ENCODE measurements at places on chromosomes 7 and 10.

- DNase-seq: no peak
Observed at GRCh38 chr7:55046582-55047342, 27.9 kb downstream of the EGFR start.

GRCh38 chr10:119613741-119614140 is 17.0 kb upstream of the TIAL1 start:
- DNase-seq: no peak

GRCh38 chr10:24554036-24554435 is 169.7 kb downstream of the ARHGAP21 start:
- no peak for DNase-seq

- no peak for DNase-seq
Observed at GRCh38 chr7:116511552-116512519, 12.3 kb downstream of the CAV2 start.

- no peak for DNase-seq
Observed at GRCh38 chr7:90749774-90750173, 153.7 kb downstream of the CDK14 start.

GRCh38 chr10:61701706-61702105 is 39.0 kb downstream of the CABCOCO1 start:
- no peak for DNase-seq

GRCh38 chr7:123537026-123537642 is 2.7 kb upstream of the IQUB start:
- DNase-seq: no peak

- no peak for DNase-seq
Observed at GRCh38 chr10:132593389-132593788, 55.8 kb downstream of the INPP5A start.

GRCh38 chr7:94620703-94621118 is 35.2 kb downstream of the SGCE start:
- DNase-seq: peak; percentile 16

GRCh38 chr7:131944556-131945069 is 388.2 kb upstream of the PODXL start:
- DNase-seq: no peak

DNA sequence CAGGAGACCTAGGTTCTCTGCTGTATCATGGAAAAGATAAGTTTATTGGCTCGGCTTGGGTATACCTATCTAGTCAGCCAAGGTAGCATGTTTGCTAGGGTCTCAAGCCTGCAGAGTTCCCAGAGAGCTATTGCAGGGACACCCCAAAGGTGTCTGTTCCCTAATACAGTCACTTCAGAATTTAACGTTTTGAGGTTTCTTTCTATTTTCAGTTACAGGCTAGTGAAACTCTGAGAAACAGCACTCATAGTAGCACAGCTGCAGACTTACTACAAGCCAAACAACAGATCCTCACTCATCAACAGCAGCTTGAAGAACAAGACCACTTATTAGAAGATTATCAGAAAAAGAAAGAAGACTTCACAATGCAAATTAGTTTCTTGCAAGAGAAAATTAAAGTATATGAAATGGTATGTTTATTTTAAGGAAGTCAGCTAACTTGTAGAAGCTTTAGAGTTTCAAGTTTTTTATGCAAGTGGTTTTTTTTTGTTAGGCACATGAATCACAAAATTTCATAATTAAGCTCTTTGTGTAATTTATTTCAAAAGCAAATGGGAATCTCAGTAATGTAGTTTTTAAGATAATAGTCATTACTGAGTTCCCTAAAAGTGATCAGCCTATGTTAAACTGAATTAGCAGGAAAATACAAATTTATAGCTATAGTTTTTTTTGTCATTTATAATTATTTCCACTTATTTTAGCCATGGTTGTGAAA is 54.9 kb downstream of the AKAP9 start:
- no peak for DNase-seq

DNA sequence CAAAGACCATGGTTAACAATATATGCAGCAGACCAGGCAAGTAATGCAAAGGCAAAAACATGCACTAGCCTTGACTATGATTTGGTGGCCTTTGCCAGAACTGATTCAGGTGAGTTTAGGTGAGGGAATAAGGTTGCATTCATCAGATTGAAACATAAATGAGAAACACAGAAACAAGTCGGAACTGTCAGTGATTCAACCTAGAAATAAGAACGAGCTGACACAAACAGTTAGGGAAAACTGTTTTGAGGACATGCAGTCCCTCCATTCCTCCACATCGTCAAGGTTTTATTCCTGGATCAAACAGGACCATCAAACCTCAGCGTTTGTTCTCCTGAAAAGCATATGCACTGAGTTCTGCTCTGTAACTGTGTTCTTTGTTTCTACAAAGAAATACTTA is 1.8 kb downstream of the ZNF248 start:
- no peak for DNase-seq

- DNase-seq: no peak
Observed at GRCh38 chr10:100993986-100994708, 5.5 kb upstream of the LZTS2 start.

- no peak for DNase-seq
Observed at GRCh38 chr10:57014758-57015157, 653.7 kb upstream of the ZWINT start.

DNA sequence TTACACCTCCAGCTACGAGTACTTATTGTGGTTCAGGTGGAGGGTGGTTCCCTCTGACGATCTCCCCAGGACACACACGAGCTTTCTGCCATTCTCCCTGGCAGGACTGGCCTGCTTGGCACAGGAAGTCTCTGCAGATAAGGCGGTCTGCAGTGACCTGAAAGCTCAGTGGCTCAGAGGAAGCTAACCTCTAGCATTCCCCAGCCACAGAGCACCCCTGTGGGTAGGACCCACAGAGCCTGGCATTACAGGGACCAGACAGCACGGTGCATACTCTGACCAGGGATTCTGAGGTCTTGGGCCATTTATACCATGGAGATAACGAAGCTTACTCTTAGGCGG is 1.9 kb upstream of the GPR146 start:
- no peak for DNase-seq

DNA sequence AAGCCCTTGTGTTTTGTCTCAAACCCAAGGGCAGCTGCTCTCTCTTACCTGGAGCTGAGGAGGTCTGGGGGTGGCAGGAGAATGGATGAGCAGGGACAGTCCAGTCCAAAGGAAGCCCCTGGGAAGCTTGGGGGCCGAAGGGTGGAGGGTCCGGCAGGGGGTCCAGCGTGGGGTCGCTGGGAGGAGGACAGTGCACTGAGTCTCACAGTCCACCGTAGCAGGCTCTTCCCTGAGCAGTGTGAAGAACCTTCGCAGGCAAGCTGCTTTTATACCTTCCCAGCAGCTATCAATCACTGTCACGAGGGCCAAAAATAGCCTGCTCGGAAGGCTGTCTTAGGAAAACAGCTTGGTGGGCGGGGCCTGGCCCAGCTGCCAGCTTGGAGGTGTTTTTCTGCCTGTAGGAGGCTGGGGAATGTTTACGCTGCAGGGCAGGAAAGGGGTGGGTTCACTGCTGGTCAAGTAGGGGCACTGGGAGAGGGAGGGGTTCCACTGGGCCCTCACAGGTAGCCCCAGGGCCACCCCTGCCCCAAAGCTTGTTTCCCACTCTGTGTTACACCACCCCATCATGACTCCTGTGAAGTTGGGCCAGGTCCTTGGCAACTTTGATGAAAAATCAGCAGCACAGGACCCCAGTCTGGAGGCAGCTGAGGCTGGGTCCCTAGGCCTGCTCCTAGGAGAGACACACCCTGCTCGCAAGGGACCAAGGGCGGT is at the start of gene DEPP1:
Gene DEPP1 (minus strand): TSS at position 240 of the 711 bp plus-strand sequence. CDS start 779 bp downstream, outside the sequence.
- no peak for DNase-seq

GRCh38 chr7:128172151-128172550 is 68.9 kb upstream of the LEP start:
- DNase-seq: no peak

DNA sequence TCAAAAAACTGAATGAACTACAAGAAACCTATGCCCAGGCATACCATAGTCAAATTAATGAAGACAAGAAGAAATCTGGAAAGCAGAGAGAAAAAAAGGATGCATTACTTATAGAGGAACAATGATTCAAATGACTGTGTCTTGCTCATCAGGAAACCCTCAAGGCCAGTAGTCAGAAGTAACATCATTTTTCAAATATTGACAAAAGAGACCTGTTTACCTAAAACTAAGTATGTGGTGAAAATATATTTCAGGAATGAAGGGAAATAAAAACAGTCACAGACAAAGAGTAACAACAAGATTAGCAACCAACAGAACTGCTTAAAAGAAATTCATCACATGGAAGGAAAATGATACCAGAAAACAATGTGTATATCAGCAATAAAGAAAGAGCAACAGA is 128.4 kb downstream of the ALOX5 start:
- DNase-seq: no peak

DNA sequence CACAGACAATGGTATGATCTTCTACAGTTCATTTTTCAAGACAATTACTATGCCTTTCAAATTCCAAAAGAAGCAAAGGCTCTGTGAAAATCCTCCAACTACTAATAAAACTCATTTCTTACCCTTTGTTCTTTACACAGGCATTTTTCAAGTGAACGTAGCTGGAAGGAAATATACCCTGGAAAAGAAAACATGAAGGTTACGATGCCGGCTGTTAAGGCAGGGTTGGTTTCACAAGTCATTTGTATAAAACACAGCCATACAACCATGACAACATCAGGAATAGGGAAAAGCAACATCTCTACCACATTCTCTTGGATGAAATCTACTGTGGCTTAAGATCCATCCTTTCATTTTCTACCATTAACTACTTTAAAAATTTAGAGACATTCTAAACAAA is 207.9 kb downstream of the DOCK4 start:
- no peak for DNase-seq

- DNase-seq: no peak
Observed at GRCh38 chr7:92695308-92696261, 105.4 kb upstream of the FAM133B start.

GRCh38 chr7:133398506-133398905 is 145.6 kb downstream of the EXOC4 start:
- no peak for DNase-seq

DNA sequence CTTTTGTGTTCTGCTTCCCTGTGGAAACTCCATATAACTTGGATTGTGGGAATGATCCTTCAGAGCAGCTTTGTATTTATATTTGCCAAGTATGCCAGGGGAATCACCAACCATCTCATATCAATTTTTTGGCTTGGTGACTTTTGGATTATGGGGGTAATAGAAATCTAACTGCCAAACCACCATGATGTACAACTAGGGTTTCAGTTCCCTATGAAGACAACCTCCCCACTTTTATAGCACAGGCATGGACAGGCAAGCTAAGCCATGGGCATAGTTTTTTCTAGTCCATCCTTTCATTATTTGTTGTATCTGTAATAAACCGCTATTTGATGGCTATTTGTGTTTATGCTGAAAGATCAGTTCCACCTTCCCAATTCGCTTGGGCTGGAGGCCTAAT is 17.7 kb downstream of the NPY start:
- no peak for DNase-seq

GRCh38 chr7:74199551-74200355 is 10.1 kb upstream of the LAT2 start:
- no peak for DNase-seq

DNA sequence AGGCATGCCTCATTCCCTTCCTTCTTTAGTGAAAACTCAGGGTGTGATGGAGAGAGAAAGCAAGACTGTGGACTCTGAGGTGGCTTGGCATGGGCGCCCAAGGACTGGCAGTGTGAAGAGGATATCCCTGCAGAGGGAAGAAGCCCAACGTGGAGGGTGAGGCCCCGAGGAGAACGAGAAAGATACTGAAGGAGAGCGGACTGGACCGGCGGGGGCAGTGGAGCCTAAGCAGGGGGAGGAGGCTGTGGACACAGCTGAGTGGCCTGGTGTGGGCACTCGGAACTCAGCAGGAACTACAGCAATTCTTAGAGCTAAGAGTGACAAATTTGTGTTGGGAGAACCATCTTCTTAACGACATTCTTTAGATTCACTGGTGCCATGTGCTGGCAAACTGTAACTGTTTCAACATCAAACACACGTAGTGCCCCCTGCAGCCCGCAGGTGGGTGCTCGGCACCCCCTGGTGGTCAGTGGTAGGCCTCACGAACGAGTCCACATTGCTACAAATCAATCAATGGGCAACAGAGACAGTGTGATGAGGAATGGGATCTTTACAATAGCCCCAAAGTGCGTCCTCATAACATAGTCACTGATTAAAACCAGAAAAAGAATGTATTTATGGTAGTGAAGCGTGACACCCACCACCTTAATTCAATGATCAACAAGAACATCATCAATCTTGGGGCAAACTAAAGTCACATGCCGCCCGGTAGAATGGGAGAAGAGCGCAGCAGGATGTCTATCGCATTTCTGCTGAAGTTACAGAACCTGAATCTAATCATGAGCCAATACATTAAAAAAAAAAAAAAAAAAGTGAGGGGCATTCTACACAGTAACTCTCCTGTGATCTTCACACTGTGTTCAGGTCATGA is 2.0 kb upstream of the SFTPA1 start:
- peak; percentile 4 for DNase-seq

Data from stimulated activated CD4-positive, alpha-beta T cell treated with anti-CD3 and anti-CD28 coated beads, Interleukin-15, amount 100 ng/mL, for 48 hours (primary cell).